Mesendoderm (in vitro differentiated cells): ENCODE measurements at places on chromosomes 5 and 9.
A peak's percentile ranks its signal among the peaks of the same experiment; 100 is the strongest.

DNA sequence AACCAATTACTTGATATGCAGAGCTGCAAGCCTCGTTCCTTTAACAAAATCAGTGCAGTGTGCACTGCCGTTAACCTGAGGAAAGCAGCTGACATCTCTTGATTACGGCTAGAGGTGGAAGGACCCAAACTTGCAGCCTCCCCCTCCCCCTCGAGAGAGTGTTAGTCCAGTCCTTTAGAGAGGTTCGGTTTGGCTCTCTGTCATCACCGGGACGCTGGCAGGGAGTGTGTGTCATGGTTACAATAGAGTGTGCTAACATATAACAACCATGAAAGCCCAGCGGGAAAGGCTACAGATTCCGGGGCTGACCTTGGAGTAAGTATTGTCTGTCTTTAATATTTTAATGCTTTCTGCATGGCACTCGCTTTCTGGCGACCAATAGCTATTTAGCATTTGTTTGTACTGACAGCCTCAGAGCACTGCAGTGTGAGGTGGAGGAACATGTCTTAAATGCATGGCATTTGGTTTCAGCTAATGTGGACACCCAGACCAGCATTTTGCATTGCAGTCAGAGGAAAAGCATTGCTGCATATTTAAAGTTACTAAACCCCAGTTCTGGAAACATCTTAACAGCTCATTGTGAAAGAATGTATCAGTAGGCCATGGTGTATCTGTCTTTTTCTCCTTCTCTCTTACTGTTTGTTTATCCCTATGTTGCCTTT is 237.5 kb downstream of the CD180 start:
- DNase-seq: peak; percentile 86

DNA sequence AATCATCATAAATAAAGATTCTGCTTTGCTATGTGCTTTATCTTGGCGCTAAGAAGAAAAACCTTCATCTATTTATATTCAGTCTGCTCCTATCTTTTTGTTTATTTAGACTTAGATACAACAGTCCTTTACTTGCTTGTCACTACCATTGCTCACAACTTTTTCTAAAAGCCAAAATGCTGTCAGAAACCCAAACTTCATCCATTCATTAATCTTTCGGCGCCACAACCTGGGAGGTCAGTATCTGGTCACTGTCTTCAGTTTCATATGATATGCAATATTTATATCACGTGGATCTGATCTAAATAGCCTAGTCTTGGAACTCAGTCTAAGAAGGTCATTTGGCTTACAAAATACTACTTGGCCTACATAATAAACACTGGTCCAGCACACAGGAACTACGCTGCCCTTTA is 159.3 kb upstream of the TARS1 start:
- DNase-seq: no peak

GRCh38 chr9:3124001-3124400 is 280.1 kb upstream of the PUM3 start:
- DNase-seq: no peak

GRCh38 chr5:7074176-7074575 is 321.8 kb upstream of the ADCY2 start:
- DNase-seq: no peak

GRCh38 chr5:74948031-74948546 is 81.9 kb upstream of the FAM169A start:
- peak; percentile 58 for DNase-seq

- DNase-seq: no peak
Observed at GRCh38 chr5:57552033-57552432, 69.4 kb upstream of the ACTBL2 start.

- no peak for DNase-seq
Observed at GRCh38 chr9:76323490-76323889, 70.7 kb downstream of the RFK start.
